ENCODE measurements at places on chromosomes 4 and X. TPM values are rescaled to one million over a fixed set of nuclear protein-coding genes. Genes with fewer than 3 reads are reported as not detected.

MAGEB18 gene
- total RNA-seq: not detected

AASDH gene
- total RNA-seq: 18.0 TPM

RADX gene
- total RNA-seq: 2.9 TPM

PABPC1L2A gene
- not detected for total RNA-seq

APOO gene
- 55.7 TPM for total RNA-seq

PCYT1B gene
- total RNA-seq: 17.1 TPM

SPANXN4 gene
- not detected for total RNA-seq

TRPC5OS gene
- total RNA-seq: not detected

RAB39B gene
- 1.7 TPM for total RNA-seq

RNF128 gene
- 0.43 TPM for total RNA-seq

RHOXF1 gene
- total RNA-seq: 0.52 TPM

SULT1E1 gene
- 118 TPM for total RNA-seq

PNMA5 gene
- total RNA-seq: not detected

PLAC8 gene
- total RNA-seq: 1.6 TPM

MTMR8 gene
- 3.0 TPM for total RNA-seq

PRDM5 gene
- 23.6 TPM for total RNA-seq

CTAG1A gene
- total RNA-seq: not detected

OTC gene
- not detected for total RNA-seq

TACR3 gene
- not detected for total RNA-seq

SH2D1A gene
- total RNA-seq: not detected

NEUROG2 gene
- total RNA-seq: not detected

BEX2 gene
- total RNA-seq: 29.8 TPM

ANXA5 gene
- total RNA-seq: 137 TPM

MAGEA10 gene
- not detected for total RNA-seq

PAGE1 gene
- not detected for total RNA-seq

MAGEA6 gene
- total RNA-seq: not detected

UGT2B11 gene
- total RNA-seq: not detected

PNCK gene
- total RNA-seq: 35.1 TPM

RRH gene
- total RNA-seq: 0.29 TPM

PRKX gene
- total RNA-seq: 59.3 TPM

DGKK gene
- total RNA-seq: 0.04 TPM

GJB1 gene
- not detected for total RNA-seq

RCHY1 gene
- 42.9 TPM for total RNA-seq

IL21 gene
- not detected for total RNA-seq

AFF1 gene
- total RNA-seq: 18.2 TPM

GUCY1B1 gene
- 18.6 TPM for total RNA-seq

VSIG4 gene
- total RNA-seq: not detected

ZNF280C gene
- total RNA-seq: 14.8 TPM

C4orf17 gene
- not detected for total RNA-seq

Measured in mesothelial cell of epicardium (in vitro differentiated cells).